T-helper 17 cell (primary cell): ENCODE measurements at places on chromosomes 5 and 9. TPM values are rescaled to one million over a fixed set of nuclear protein-coding genes. Genes with fewer than 3 reads are reported as not detected.
A peak's percentile ranks its signal among the peaks of the same experiment; 100 is the strongest.

The C9 gene
- total RNA-seq, result not detected

The PTGR1 gene
- 2.0 TPM for total RNA-seq

The FOXD4L5 gene
- not detected for total RNA-seq

DNA sequence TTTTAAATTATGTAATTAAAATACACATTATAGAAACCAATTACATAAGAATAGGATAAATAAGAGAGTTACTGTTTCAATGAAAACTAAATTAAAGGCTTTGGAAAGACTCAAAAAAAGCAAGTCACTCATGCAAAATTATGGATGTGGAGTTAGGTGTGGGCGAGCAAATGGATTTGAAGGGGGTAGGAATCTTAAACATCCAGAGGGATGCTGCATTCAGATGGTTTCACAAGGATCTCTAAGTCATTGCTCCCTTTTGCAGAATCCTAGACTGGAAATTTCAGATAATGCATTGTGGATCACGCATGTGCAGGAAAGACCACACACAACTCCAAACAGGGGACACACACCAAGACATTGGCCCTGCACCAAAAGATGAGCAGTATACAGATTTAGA is 57.5 kb downstream of the DRD1 start:
- H3K36me3 ChIP-seq, result no peaks in the 10 kb centered on the region
- no peak overlapping the region for H3K27ac ChIP-seq
- H3K27me3 ChIP-seq, result peaks cover 29% of the 10 kb centered on the region

GRCh38 chr9:23849379-23850035 is 23.5 kb upstream of the ELAVL2 start:
- no peaks in the 10 kb centered on the region for H3K4me1 ChIP-seq
- no peak for DNase-seq
- H3K27ac ChIP-seq, result no peak overlapping the region
- no peaks in the 10 kb centered on the region for H3K27me3 ChIP-seq
- no peaks in the 10 kb centered on the region for H3K36me3 ChIP-seq
- H3K4me3 ChIP-seq, result no peak overlapping the region

DNA sequence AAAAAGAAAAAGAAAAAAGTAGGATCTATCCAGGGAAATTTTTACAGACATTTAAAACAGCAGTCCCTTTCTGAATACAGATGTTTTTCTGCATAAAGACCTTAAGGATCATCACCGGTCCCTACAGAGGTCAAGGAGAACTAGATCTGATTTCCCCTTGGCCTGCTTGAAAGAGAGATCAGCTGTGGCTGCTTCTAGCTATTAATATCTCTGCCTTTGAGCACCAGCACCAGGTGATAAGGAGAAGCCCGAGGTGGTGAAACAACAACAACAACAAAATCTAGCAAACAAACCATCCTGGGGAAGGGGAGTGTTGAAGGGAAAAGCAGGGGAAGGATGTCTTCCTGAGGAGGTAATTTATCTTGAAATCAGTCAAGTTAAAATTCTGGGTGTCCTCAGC is 42.1 kb downstream of the ZNF366 start:
- no peak for DNase-seq
- no peaks in the 10 kb centered on the region for H3K36me3 ChIP-seq
- H3K27ac ChIP-seq, result no peak overlapping the region
- H3K4me3 ChIP-seq, result no peak overlapping the region

DNA sequence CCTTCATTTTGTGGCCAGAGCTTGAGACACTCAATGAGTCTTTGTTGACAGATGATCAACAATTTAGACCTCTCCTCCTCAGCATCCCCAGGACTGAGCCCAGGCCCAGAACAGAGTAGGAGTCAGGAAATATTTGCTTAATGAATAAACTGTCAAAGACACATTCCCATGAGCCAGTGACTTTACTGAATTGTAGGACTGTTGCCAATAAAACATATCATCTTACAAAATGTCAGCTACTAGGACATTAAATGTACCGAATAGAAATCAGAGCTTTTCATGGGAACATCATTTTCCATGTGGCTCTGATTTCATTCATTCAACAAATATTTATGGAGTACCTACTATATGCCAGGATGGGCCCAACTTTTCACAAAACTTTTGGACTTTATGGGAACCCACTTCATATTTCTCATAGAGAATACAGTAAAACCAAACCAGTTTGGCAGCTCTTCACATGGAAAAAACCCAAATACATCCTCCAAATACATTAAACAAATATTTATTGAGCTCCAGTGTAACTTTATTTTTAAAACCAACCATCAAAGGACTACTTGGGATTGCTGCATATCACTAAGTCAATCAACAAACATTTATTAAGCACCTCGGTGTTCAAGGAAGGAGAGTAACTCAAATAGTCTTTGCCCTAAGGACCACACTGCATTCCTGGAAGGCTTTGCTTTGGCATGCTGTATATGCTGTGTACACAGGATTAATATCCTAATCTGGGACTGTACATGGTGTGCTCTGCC is 11.4 kb downstream of the VDAC1 start:
- no peak overlapping the region for H3K4me3 ChIP-seq
- H3K4me1 ChIP-seq, result peaks cover 20% of the 10 kb centered on the region
- no peak for DNase-seq
- no peaks in the 10 kb centered on the region for H3K27me3 ChIP-seq

GRCh38 chr9:121499427-121500164 is at the start of gene GGTA1:
GGTA1 (minus strand) TSS chr9:121499844; CDS start chr9:121467922, 31,922 bp downstream.
- no peak for DNase-seq
- H3K4me1 ChIP-seq, result peaks cover 22% of the 10 kb centered on the region
- peak within 1 kb of the TSS; percentile 82 for H3K4me3 ChIP-seq
- H3K27ac ChIP-seq, result no peak within 1 kb of the TSS
- H3K36me3 ChIP-seq, result peaks cover 8% of the 10 kb centered on the region
- H3K27me3 ChIP-seq, result peaks cover 59% of the 10 kb centered on the region
